Breast epithelium (tissue), 4 donors: ENCODE measurements at places on chromosomes 1 and 21. TPM values are rescaled to one million over a fixed set of nuclear protein-coding genes. Genes with fewer than 3 reads are reported as not detected.

GRCh38 chr1:222970040-222970439, 155.2 kb downstream of the DISP1 start:
- H3K27ac ChIP-seq = no peak overlapping the region
- no peaks in the 10 kb centered on the region for H3K36me3 ChIP-seq
- no peaks in the 10 kb centered on the region for H3K4me1 ChIP-seq
- no peak for DNase-seq

GRCh38 chr1:229273507-229274232, 2.8 kb downstream of the RAB4A start:
- H3K36me3 ChIP-seq = no peaks in the 10 kb centered on the region
- peaks cover 6% of the 10 kb centered on the region for H3K4me1 ChIP-seq
- no peak for DNase-seq
- H3K27me3 ChIP-seq = no peaks in the 10 kb centered on the region
- H3K4me3 ChIP-seq = no peak overlapping the region

DNA sequence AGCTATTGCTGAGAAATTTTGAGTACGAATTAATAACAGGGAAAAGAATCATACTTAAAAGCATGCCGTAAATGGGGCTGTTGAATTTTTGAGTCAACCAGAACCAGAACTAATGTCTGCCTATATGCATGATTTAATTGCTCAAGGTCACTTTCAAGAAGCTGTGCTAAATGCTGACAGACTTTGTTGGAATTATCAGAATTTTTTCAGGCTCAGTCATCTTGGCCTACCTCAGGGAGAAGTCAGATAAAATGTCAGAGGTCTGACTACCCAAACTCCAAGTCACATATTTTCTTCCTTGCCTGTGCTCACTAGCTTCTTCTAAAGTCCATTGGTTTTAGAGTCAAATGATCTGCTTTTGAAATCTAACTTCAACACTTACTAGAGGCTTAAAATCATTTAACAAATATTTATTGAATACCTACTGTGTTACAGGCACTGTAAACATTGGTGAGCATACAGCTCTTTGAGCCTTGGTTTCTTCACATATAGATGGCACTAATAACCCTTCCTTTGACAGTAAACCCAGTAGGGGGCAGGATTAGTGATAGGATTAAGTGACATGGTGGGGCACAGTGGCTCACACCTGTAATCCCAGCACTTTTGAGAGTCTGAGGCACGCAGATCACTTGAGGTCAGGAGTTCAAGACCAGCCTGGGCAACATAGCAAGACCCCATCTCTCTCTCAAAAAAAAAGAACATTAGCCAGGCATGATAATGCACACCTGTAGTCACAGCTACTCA, 121.2 kb upstream of the SLC44A3 start:
- H3K27me3 ChIP-seq = no peaks in the 10 kb centered on the region
- H3K27ac ChIP-seq = no peak overlapping the region
- H3K36me3 ChIP-seq = no peaks in the 10 kb centered on the region
- no peak overlapping the region for H3K4me3 ChIP-seq
- no peaks in the 10 kb centered on the region for H3K4me1 ChIP-seq
- no peak for DNase-seq

GRCh38 chr21:31387560-31388186, 43.6 kb upstream of the TIAM1 start:
- H3K27me3 ChIP-seq = no peaks in the 10 kb centered on the region
- no peak overlapping the region for H3K4me3 ChIP-seq
- DNase-seq = no peak
- H3K27ac ChIP-seq = no peak overlapping the region

DNA sequence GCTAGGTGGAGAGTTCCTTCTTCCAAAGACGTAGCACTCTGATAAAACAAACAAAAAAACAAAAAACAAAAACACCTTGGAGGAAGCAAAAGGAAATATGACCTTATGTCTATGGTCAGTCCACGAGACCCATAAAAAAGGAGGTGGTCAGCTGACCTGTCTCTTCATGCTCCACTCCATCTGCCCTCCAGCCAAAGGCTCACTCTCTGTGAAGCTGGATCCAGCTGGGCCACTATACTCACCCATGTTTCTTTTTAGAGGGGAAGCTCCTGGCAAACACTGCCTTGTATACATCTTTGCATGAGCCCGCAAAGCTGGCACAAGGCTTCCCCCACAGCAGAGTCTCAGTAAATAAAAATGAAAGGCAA, 126.1 kb upstream of the CACHD1 start:
- H3K4me3 ChIP-seq = no peak overlapping the region
- no peaks in the 10 kb centered on the region for H3K36me3 ChIP-seq
- no peak for DNase-seq
- H3K4me1 ChIP-seq = no peaks in the 10 kb centered on the region
- no peaks in the 10 kb centered on the region for H3K27me3 ChIP-seq

The PCP4 gene
- total RNA-seq = not detected

The PPM1J gene
- 4.9 TPM for total RNA-seq

The NKAIN1 gene
- total RNA-seq = 2.0 TPM

The PGM1 gene
- 130 TPM for total RNA-seq
